ENCODE measurements at places on chromosomes 11 and 22.

DNA sequence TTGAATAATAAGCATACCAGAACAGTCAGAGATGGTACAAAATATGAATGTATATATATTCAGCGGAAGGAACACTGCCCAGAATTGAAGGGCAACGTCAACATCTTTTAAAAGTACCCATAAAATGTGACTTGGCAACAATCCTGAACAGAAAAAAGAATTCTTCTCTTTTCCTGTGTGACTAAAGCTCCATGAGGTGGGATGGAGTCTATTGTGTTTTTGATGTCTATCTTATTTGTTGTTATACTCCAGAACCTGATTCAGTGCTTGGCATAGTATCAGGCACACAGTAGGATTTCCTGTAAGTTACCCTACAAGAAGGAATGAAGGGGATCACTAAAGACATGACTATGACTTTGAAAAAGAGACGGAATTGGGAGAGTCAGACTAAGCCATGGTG lies 10.3 kb downstream of the LDLRAD3 start:
- DNase-seq = no peak

DNA sequence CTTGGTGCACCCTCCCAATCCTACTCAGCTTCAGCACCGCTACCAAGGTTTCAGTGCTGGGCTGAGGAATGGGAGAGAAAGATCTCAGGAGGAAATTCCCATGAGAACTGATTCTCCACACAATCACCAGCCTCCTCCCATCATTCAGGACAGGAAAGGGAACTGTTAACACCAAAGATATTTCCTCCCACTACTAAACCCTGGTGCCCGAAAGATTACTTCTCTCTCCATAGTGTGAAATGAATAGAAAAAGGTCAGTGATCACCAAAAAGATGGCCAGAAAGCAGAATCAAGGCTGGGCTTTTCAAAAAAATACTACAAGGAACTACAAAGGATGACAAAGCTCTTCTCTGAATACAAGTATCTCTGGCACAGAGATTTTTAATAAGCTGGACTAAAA lies 26.1 kb downstream of the TCIRG1 start:
- no peak for DNase-seq

DNA sequence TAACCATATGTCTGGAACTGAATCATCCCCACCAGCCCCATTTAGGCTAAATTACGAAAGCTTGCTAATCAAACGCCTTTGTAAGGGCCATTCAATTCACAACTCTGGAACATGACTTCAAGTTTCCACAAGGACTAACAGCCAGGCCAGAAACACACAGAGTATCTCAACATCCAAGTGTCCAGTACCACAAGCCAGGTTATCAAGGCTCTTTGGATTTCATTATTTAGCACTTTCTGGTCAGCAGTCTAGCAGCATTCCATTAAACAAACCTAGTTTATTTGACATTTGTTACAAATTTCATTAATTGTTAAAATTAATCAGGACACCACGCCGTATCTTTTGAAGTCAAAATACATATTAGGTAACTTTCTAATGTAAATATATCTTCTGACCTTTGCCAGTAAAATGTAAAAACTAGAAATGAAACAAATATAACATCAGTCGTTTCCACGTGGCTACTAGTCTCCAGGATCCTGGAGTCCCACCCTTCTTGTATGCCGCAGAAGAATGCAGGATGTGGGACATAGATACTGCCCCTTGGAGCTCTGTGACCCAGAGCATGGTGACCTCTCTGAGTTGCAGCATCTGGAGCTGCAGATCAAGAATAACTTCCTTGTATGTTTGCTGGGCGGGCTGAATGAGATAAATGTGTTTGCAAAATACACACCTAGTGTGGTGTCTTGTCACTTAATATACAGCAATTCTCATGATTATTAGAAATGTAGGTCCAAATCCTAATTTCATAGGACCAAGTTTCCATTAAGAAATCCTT lies 64.7 kb downstream of the MPPED2 start:
- no peak for DNase-seq

DNA sequence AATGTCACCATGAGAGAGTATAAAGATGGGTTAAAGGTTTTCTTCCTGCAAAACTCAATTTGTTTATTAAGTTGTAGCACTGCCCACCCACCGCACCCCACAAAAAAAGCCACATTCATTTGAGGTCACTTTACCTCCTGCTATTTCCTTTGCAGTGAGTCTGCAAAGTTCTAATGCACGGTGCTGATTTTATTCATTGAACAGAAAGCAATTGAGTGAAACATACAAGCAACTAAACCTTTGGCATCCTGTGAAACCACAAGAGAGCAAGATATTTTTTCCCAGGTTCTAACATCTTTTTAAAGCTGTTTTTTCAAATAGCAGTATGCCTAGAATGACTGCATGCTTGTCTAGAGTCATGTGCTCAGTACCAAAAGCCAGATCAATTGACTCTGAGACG lies 39.0 kb downstream of the RRAS2 start:
- DNase-seq = no peak

- DNase-seq = no peak
These were observed 531.7 kb downstream of the TBC1D22A start for GRCh38 chr22:47294222-47294532.

GRCh38 chr11:61297746-61298145 lies 2.6 kb upstream of the VWCE start:
- no peak for DNase-seq

- DNase-seq = no peak
These were observed 96.1 kb downstream of the FEZ1 start for GRCh38 chr11:125399945-125400344.

GRCh38 chr11:67303132-67303834 lies at the start of gene SSH3:
Gene SSH3 (plus strand): TSS chr11:67303530. CDS start chr11:67303626, 96 bp downstream.
- DNase-seq = peak; percentile 87

GRCh38 chr11:44727373-44728287 lies 868 bp downstream of the TSPAN18 start:
- peak; percentile 88 for DNase-seq

GRCh38 chr11:88354912-88355311 lies 17.4 kb upstream of the CTSC start:
- no peak for DNase-seq

- no peak for DNase-seq
These were observed 5.6 kb downstream of the DDX10 start for GRCh38 chr11:108670451-108670850.

DNA sequence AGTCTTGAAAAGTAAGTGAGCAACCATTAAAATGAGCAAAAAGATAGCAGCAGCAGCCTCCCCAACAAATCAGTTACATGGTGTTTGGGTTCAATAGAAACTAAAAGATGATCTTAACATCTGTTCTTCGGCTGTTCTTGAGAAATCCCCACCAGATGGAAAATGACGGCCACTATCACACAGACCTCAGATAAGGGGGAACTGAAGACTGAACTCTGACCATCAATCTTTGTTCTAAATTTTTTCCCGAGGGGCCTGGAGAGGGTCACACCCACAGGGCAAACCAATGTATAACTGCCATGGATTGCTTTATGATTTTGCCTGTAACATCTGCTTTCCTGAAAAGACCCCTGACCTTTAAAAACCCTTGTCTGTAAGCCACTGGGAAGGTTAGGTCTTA lies 624.8 kb upstream of the KIRREL3 start:
- no peak for DNase-seq

Data from mesendoderm (in vitro differentiated cells).